Testis (tissue), 5 donors: ENCODE measurements at places on chromosomes 6 and 20. TPM values are rescaled to one million over a fixed set of nuclear protein-coding genes. Genes with fewer than 3 reads are reported as not detected.

GRCh38 chr6:104862456-104862855, 2.7 kb upstream of the HACE1 start:
- no peak for DNase-seq

DNA sequence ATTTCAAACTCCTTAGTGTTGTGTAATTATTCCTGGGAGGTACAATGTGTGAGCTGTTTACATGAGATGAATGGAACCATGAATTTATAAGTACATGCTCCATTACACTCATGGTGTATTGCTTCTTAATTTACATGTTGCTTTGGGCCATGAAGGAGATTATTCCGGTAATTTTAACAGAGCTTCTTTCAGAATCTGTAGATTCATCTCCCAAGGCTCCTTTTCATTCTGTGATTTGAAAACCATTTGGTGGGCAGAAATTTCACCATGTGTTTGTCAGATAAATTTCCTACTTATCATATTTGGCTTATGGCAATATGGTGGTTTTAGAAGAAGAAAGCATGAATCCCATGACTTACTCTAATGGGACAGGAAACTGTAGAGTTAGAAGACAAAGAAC, 421.6 kb upstream of the EYS start:
- DNase-seq, result no peak

DNA sequence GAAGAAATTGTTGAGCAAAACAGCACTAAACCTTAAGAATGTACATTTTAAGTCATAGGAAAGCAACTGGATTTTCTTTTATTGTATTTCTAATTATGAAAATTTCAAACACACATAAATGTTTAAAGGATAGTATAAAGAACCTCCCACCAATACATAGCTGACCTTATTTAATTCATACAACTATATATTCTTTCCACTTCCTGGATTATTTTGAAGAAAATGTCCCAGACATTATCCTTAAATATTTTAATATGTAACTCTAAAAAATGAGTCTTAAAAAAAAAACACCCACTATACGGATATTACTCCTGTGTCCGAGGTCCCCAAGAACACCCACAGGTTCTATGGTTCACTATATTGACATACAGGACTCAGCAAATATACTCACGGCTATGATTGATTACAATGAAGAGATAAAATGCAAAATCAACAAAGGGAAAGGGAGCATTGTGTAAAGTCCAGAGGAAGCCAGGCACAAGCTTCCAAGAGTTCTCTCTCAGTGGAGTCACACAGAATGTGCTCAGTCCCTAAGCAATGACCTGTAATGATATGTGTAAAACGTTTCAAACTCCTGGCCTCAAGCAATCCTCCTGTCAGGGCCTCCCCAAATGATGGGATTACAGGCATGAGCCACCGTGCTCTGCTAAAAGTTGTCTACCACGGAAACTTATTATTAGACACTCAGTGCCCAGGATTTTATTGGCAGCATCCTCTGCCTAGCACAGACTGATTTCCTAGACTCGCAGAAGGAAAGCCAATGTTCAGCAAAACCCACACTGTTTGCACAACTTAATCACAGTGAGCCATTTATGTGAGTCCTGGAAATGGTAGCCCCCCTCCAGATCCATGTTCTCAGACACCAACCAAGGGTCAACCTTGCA, 23.2 kb downstream of the GLYATL3 start:
- no peak for DNase-seq

DNA sequence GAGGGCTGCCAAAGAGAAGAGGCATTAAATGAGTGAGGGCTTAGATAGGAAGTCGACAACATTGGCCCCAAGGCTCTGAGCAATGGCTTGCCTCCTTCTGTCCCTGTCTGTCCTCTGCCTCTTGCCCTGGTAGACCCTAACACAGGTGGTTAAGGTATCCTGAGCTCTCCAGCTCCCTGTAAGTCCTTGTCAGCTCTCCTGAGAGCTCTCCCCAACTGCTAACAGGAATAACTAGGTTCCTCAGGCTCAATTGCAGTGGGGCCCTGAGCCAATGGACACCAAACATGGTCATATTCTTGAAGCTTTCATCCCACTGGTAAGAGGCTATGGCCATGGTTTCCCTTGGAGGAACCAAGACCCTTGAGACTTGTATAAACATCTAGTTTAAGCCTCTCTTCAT, 5.0 kb upstream of the CPNE1 start:
- no peak for DNase-seq

DNA sequence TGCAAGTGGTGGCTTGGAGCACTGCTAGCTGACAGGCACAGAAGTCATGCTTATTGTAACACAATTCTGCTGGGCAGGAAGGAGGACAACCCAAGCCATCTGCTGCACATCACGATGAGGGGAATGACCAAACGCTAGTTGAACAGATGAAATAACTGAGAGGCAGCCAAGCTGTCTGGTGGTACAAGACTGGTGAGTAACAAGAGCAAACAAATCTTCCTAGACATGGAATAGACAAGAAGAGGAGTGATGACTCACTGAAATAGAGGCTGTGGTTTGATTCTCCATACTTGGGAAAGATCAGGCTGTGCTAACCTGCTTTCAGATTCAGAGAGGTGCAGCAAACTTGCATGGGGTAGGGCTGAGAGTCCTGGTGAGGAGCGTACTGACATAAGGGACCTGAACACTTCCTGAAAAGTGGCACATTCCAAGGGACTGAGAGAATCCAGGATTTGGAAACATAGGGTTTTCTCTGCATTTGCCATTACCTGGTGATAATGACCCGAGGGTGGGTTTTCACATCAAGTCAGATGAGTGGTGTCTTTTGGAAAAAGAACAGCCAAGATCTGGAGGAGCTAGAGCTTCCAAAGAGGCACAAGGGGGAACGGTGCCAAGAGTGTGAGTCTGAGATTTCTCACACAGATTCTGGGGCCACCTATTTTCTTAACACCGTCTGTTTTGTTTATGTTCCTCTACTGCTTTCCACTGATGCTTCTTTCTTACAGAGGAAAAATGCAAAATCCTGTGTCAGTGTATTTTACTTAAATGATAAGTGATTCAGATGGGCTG, 60.0 kb downstream of the PRL start:
- no peak for DNase-seq

GRCh38 chr6:130927305-130927704, 100.1 kb downstream of the SMLR1 start:
- no peak for DNase-seq

DNA sequence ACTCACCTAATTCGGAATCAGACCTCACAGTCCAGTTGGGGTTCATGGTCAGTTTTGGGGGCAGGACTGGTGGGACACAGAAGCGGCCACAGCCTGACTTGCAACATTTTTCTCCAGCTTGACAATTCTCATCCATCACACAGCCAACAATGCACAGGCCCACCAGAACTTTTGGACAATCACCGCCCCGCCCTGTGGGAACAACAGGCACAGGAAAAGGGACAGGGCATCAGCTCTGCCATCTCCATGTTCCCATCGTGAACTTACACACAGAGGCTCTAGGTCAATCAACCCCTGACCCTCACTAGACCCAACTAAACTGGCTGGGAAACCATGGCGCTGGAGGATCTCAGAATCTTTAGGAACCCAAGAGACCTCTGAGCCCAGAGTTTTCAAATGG, 16.3 kb downstream of the WFDC3 start:
- DNase-seq, result no peak

DNA sequence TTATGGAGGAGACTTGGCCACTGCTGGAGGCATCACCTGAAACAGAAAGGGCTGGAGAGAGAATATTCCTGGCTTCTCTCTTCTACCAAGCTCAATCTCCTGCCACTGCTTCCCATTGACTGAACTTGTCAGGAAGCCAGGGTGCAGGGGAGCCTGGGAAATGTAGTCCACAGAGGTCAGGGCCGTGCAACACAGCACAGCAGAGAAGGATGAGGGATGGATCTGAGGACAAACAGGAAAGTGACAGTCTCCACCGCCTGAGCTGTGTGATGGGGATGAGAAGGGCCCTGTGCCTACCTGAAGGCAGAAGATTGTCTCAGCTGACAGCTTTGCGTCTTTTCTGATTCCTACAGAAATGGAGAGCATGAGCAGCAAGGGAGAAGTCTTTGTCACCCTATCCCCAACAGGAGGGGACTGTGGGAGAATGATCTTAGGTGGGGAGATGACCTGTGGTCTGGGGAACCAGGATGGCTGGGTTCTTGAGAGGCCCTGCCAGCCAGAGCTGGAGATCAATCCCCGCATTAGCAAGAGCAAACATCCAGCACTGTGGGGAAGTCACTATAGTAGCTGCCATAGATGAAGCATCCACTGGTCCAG, 114.2 kb downstream of the SNX5 start:
- peak; percentile 80 for DNase-seq

SLC22A1 gene
- total RNA-seq, result 1.5 TPM

GRCh38 chr20:9555781-9556180, 41.4 kb downstream of the LAMP5 start:
- no peak for DNase-seq

CUTA gene
- total RNA-seq, result 146 TPM

- DNase-seq, result no peak
These were observed 33.2 kb upstream of the TRAM2 start for GRCh38 chr6:52610011-52610410.

DNA sequence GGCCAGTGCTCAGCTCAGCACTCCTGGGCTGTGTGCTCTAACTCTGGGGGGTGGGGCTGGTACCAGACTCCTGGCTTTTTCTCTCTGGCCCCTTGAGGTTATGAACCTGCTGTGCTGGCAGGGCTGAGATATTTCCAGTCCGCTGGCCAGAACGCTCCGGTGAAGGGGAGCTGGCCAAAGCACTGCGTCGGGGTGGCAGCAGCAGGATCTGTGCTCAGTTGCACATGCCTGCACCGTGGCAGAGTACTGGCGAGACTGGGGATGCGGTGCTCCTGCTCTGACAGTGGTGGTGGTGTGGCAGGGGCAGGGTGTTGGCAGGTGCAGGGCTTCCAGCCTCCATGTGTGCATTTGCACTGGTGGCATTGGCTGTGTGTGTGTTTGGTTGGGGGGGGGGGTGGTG, 374.4 kb downstream of the PHF3 start:
- no peak for DNase-seq

DNA sequence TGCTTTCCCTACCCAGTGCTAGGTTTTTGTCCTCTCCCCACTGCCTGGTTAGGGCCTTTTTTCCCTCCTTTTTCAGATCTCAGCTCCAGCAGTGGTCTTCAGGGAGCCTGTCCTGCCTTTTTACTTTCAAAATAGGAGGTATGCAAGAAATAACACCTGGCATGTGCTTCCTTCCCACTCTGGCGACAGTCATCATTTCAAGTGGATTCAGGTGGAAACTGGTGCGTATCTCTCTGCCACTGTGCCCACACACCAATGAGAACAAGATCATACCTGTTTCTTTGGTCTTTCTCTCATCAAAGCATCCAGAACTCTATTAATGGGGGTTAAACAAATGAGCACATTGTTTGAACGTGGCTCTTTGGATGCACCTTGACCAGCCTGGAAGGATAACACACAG, 95.7 kb upstream of the GGTLC1 start:
- DNase-seq, result no peak

- no peak for DNase-seq
These were observed 53.0 kb downstream of the LINC00237 start for GRCh38 chr20:21053002-21053762.

DNA sequence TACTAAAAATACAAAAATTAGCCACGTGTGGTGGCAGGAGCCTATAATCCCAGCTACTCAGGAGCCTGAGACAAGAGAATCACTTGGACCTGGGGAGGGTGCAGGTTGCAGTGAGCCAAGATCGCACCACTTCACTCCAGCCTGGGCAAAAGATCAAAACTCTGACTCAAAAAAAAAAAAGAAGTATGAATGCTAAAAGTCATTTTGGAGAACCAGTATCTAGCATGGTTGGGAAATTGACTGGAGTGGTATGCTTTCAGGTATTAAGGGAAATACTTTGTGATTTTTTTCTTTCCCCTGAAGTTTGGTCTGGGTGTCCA, 30.1 kb downstream of the PCMT1 start:
- DNase-seq, result peak; percentile 49

- no peak for DNase-seq
These were observed 140.2 kb upstream of the PHACTR1 start for GRCh38 chr6:12576389-12576788.

OLIG3 gene
- total RNA-seq, result not detected
